ENCODE measurements at places on chromosomes 12 and 14. TPM values are rescaled to one million over a fixed set of nuclear protein-coding genes. Genes with fewer than 3 reads are reported as not detected.

DNA sequence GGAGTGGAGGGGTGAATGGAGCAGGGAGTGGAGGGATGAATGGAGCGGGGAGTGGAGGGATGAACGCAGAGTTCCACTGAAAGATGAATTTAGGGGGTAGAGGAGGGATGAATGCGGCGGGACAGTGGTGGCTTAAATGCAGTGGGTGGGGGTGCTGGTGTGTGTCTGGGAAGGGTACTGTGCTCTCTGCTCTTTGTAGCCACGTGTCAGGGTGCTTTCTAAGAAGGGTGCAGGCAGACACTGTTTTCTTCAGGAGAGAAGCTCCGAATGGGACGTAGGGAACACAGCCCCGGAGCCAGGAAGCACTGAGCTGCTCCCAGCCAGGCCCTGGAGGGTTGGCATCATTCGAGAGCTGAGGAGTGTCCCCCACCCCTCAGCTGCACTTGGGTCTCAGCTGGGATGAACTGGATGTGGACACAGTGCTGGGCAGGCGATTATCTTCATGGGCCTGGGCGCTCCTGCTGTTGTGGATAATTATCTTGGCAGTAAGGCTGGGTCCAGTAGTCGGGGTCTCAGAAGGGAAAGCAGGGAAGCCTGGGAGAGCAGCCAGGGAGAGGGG is 9.5 kb upstream of the CEP170B start:
- no peak for DNase-seq

- no peak for DNase-seq
These were observed 164.9 kb downstream of the ETV6 start for GRCh38 chr12:11814374-11814773.

DNA sequence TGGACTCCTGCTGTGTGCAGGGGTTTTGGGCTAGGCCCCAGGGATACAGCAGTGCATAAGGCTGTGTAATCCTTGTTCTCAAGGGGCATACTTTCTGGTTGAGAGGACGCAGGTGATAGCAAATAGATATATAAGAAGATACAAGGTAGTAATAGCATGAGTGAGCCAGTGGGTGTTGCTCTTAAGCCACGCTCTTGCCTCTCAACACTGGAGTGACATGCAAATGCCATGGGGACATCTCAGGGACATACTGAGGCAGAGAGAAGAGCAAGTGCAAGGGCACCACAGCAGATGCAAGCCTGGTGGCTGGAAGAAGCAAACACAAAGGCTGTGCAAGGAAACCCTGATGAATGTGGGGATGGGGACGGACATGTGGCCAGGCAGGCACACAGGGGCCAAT is 223.3 kb downstream of the CHST11 start:
- no peak for DNase-seq

Gene ASPG
- not detected for total RNA-seq

Gene PDE6H
- total RNA-seq: not detected

Gene TGM1
- 4.8 TPM for total RNA-seq
